ENCODE measurements at places on chromosomes 3 and 15.

DNA sequence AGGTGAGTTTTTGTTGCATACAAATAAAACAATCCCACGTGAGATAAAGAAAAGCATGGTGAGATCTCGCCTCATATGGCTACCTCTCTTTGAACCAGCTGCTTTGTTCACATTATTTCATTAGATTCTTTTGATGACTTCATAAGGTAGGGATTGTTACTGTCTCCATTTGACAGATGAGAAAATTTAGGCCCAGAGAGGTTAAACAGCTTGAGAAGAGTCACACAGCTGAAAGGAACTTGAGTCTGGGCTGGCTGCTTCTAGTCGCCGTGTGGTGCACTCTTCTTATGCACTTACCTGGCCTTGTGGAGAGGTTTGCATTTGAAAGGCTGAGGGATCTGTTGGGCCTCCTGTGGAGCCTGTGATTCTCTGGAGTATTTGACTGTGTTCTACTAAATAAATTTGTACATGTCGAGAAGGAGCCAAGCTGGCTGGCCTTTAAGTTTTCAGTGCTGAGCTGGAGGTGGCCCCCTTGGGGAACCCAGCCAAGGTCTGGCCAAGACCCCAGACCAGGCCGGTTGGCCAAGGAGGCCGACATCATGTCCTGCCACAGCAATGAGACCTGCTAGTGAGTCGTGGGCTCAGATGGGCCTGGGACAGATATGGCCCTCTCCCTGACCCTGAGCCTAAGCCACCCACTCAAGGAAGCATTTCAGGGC, 125.1 kb downstream of the SMAD6 start:
- no peak for DNase-seq

DNA sequence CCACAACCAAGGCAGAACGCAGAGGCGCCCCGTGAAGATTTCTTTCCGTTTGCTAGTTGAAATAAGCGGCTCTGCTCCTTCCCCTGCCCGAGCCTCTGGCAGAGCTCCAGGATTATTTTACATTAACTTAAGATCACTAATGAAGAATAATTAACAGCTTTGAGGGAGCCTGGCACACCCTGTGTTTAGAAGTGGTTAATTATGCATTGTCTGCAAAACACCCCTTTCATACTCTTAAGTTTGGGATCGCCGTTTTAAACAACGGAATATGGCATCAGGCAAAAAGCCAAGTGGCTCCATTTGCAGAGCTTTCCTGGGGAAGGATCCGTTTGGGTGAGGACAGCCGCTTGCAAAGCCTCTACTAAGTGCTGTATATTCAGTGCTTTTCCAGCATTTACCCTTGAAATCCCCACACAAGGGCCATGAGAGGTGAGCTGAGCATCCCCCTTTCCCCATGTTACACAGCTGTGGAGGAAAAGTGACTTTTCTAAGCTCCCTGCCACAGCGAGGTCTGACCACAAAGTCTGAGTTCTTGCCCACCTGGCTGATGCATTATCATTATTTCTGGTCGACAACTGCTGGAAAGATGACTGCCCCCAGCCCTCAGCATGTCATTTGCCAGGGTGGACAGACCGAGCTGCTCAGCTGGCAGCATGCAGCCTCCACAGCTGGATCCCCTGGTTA, 33.9 kb downstream of the IQSEC1 start:
- DNase-seq = no peak

- no peak for DNase-seq
Measured at GRCh38 chr15:74387141-74387541, 19.7 kb upstream of the CYP11A1 start.

GRCh38 chr15:57637846-57638245, 46.1 kb downstream of the MYZAP start:
- no peak for DNase-seq

DNA sequence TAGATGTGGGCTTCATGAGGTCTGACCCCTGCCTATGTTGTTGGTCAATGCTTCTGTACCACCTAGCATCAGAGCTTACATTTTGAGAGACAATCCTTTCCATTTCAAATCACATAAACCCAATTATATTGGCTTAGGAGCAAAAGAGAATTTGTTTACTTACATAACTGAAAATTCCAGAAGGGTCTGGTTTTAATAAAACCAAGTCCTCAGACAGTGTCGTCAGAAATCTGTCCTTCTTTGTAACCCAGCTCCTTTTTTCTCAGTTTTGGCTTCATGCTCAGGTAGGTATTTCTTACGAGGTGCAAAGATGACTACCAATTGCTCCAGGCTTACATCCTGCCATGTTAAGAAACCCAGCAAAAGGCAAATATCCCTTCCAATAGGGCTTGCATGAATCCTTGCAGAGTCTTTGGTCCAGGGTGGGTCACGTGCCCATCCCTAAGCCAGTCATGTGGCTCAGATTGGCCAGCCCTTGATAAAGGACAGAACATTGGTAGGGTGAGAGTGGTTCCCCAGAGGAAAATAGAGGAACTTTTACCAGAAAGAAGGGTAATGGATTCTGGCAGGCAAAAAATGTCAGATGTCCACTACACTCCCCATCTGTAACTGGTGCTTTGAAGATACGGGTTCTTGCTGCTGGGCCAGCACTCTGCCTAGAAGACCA, 50.2 kb upstream of the VILL start:
- DNase-seq = no peak

DNA sequence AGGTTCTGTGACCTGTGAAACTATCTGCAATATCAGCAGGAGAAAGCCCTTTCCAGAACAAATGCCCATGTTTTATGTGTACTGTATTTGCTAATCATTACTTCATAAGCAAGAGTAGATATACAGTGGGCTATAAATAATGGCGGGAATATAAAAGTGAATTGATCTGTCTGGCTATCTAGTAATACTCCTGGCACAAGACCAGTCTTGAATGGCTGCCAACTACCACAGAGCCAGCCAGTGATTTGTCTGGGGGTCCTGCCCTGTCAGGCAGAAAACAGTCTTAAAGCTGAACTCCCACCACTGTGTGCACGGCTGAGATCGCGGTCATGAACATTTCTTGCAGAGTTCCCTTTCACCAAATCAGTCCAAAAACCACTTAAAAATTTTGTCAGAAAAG, 176.3 kb downstream of the MEIS2 start:
- DNase-seq = no peak

GRCh38 chr3:6551165-6551564, 309.8 kb upstream of the GRM7 start:
- no peak for DNase-seq

GRCh38 chr3:122410639-122411038, 5.2 kb downstream of the WDR5B start:
- DNase-seq = no peak
